ENCODE measurements at places on chromosomes 5 and 9. TPM values are rescaled to one million over a fixed set of nuclear protein-coding genes. Genes with fewer than 3 reads are reported as not detected.

Gene SPAAR
- not detected for total RNA-seq

GRCh38 chr5:6733411-6734242 lies 20.4 kb downstream of the TENT4A start:
- DNase-seq, result no peak

DNA sequence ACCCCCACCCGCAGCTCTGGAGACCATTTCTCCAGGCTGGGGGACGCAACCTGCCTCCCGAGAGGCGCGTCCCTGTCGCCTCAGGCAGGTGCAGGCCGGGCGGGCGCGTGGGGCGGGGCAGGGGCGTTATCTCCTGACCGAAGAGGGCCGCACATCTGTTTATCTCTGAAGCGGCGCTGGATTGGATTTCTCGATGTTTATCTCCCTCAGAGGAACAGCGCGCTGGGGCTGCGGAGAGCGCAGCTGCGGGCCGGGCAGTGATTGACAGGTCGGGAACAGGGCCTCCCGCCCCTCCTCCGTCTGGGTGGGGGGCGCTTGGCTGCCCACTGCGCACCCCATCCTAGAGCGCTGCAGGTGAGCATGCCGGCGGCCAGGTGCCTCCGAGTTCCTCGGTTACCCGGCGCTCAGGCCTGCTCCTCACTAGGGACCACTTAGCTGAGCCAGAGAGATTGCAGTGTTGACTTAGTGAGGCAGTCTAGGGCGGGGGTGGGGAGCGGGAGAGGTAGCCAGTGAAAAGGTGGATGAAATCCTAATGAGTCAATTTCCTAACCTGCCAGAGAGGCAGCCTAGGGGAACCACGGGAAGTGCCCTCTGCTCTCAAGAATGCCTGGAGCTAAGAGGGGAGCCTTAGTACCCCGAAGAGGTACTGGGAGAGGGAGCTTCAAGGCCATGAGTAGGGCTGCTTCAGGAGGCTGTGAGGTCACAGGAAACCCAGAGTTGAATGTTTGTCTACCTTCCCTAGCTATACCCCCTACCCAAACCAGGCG lies 39.6 kb upstream of the TIFAB start:
- no peak for DNase-seq

- no peak for DNase-seq
Measured at GRCh38 chr9:111050819-111051218, 12.5 kb upstream of the LPAR1 start.

Gene MEGF10
- total RNA-seq, result not detected

- DNase-seq, result no peak
Measured at GRCh38 chr5:67815455-67816391, 399.8 kb upstream of the PIK3R1 start.

- no peak for DNase-seq
Measured at GRCh38 chr5:65418661-65419060, 63.1 kb downstream of the ADAMTS6 start.

DNA sequence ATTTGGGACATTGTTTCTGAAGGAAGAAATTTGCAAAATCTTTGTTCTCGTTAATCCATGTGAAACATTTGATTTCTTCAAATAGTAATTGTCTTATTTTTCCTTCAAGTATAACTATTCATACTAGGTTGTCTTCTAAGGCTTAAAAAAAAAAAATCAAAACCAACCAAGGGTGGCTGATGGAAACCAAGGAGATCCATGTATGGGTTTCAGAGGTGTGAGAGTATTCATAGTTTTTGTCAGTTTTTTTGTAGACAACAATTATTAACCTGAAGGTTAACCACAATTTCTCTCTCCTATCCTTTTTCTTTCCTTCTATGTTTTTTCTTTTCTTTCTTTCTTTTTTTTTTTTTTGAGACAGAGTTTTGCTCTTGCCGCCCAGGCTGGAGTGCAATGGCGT lies 35.4 kb downstream of the KDM4C start:
- no peak for DNase-seq

GRCh38 chr9:130707225-130707976 lies 13.8 kb downstream of the EXOSC2 start:
- DNase-seq, result peak; percentile 89

DNA sequence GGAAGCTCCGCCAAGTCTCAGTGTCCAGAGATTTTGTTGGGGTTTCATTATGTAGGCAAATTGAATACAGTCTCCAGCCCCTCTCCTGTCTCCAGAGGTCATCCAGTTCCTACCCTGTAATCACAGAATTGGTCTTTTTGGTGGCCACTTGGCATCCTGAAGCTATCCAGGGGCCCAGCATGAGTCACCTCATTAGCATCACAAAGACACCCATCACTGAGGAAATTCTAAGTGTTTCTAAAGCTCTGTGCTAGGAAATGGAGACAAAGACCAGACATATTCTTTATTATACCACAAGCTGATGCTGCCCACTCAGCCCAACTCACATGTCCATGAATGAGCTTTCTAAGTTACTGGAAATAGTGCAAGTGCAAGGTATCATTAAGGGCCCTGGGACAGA lies 229.9 kb downstream of the DOCK8 start:
- DNase-seq, result no peak

DNA sequence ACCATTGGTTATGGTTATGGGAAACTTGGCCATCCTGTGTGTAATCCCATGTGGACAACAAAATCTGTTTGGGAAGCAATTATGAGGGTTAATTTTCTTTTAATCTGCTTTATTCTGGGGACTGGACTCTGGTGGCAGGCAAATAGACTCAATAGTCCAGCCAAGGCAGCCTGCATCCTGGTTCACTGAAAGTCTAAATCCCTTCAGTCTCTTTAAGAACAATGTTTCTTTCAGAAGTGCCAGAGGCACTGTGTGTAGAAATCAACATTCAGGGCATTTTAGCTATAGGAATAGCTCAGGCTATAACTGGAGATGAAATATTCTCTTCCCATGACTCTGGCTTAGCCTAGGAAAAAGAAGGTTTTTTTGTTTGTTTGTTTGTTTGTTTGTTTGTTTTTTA lies 118.0 kb downstream of the SPATA31D1 start:
- no peak for DNase-seq

DNA sequence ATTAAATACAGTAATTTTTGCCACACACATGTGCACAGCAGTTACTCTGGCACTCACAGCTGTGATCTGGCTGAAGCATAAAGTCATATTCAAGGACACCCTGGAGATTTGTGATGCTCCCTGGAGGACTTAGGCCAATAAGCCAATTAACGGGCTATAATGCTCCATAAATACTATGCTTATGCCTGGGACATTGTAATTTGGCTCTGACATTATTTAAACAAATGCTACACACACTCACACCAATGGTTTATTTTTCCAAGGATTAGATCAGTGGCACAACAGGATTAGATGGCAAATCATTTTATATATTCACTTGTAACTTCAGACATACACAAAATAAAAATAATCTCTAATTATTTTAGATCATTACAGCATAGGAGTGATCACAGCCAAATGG lies 111.2 kb downstream of the LMNB1 start:
- DNase-seq, result no peak

GRCh38 chr9:34555002-34555348 lies 32.2 kb upstream of the ENHO start:
- no peak for DNase-seq

- no peak for DNase-seq
Measured at GRCh38 chr5:123787635-123788034, 275.7 kb downstream of the CSNK1G3 start.

DNA sequence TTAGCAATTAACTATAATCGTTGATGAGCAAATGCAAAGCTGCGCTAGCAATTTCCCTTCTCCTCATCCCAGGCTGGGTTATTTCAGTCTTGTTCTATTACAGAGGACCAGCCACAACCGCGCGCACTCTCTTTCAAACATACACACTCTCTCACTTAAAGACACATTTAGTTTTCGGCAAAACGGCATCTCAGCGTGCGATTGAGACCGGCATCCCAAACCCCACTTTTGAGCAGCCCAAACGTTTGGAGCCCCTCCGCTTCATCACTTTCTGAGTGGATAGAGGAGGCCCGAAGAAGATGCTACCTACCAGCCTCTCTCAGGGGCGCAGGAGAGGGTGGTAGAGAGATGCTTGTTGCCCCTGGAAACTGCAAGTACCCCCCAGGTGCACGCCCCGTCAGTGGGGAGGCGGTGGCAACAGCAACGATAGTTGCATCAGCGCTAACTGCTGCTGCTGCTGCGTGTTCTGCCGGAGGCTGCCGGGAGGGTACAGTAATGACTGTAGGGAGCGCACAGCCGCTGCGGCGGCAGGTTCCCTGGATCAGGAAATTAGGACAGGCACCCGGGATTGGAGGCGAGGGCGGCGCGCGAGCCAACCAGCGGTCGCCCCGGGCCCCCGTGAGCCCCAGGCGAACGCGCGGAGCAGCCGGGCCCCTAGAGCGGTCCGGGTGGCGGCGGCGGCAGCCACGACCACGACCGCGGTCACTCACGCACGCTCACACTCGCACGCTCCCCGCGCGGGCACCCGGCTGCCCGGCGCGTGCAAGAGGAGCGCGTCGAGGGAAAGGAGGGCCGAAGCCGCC lies 467 bp upstream of the VLDLR start:
- peak; percentile 85 for DNase-seq

DNA sequence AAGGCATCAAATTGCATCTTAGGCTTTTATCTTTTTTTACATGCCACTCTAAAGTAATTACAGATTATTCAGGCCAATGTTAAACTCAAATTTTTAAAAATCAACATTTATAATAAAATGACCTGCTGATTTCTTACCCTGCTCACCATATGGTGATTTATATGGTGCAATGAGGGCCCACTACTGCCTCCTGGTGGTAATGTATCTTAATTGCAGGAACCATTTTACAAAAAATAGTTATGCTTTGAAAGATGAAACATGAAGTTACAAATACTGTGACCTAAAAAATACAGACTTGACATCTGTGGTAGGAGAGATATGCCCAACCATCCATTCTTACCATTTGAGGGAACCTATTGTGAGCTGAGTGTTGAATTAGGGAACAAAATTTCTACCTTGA lies 292.6 kb upstream of the TAS2R1 start:
- no peak for DNase-seq

Gene TAF11L10
- total RNA-seq, result not detected

DNA sequence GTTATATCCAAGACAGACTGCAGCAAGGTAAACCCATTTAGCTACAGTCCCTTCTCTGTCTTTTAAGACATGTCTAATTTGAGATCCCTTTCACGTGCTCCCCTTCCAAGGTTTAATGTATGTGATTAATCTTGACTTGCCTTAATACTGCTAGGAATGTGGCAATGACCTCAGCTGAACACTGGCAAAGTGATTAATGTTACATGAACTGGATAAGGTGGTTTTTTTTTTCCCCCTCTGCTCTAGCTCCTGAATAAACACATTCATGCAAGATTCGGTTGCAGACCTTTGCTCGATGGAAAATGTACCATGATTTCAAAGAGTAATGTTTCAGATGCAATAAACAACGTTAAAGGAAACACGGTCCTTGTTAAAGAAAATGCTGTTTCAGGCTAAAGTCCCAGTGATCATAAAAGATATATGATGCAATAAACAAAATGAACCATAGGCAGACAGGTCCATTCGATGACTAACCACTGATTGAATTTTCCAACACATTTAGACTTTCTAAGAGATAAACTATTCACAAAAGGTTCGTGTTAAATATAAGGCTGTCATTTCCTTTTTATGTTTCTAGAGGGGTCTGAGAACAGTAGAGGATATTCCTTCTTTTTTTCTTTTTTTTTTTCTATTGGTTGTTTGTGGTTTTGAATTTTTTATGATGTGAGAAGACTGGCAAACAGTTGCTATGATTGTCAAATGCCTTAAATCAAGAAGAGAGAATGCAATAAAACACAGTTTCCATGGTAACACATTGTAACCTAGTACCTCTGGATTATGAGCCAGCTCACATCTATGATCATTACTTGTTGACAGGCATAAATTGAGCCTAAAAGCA lies 44.7 kb upstream of the ZNF608 start:
- no peak for DNase-seq

Gene TMOD1
- 0.91 TPM for total RNA-seq

DNA sequence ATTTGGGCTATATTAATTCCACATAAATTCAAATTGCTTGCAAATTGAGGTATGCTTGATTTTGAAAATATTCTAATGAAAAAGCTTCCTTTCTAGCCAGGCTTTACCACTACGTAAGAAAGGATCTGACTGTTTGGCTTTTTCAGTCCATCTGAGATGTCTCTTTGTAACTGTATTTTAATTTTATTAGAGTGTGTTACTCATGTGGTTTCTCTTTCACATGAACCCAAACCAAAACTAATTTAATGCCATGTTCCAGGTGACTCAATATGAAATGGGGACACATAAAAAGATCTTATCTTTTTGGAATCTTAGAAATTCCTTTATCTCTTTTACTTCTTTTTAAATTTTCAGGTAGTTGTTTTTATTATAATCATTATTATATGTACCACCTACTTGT lies 85.3 kb downstream of the NFIB start:
- no peak for DNase-seq

Gene STPG3
- total RNA-seq, result 0.99 TPM

DNA sequence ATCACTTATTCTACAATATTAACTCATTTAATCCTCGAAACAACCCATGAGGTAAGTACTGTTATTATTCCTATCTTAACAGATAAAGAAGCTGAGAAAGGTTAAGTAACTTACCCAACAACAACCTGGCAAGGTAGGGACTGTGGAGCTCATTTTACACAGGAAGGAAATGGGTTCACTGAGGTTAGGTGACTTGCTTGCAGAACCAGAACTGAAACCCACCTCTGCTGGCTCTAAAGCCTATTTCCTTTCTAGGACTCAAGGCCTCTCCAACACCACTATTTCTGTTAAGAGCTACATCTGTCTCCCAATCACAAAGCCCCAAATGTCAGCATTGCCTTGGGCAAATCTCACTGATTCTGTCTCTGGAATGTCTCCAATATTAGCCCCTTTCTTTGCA lies 38.9 kb upstream of the IFNK start:
- DNase-seq, result peak; percentile 68

- DNase-seq, result peak; percentile 91
Measured at GRCh38 chr9:134065612-134066419, 2.0 kb downstream of the BRD3 start.

GRCh38 chr5:107670932-107671741 lies at the start of gene EFNA5:
TSS of gene EFNA5 (minus strand) at chr5:107670937.
- peak; percentile 80 for DNase-seq

Gene TSLP
- 0.42 TPM for total RNA-seq

GRCh38 chr9:121744002-121744686 lies 92.7 kb downstream of the DAB2IP start:
- DNase-seq, result peak; percentile 86

GRCh38 chr9:24817756-24818155 lies 272.1 kb upstream of the IZUMO3 start:
- DNase-seq, result no peak

DNA sequence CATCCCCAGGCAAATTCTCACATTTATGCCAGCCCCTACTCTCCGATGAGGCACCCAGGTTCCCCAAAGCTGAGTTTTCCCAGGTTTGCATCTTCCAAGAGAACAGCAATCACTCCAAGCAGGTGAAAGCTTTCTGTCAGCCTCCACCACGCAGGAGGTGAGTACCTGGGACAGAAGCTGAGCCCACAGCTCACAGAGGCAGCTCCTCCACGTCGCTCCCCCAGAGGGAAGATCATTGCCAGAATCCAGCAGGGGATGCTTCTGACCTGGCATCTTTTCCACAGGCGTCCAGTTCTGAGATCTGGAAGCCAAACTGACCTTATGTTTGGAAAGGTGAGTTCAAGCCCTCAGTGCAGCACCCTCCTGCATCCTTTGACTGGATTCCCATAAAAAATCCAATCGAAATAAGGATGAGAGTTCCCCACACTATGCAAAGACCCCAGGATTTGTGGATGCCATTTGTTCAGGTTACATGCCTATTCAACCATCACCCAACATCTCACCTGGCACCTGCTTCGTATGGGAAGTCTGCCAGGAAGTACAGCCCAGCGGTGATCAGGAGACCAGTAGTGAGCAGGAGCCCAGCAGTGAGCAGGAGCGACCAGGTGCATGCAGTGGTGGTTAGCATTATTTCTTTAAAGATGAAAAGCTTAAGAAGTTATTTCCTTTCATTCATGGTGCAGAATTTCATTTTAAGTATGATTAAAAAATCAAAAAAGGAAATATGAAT lies 47.4 kb upstream of the OLFM1 start:
- DNase-seq, result no peak

Data from activated CD4-positive, alpha-beta T cell treated with anti-CD3 and anti-CD28 coated beads, Interleukin-2, amount 10 ng/mL, durations not matched to agents 24 days and 14 days (primary cell).